Activated CD8-positive, alpha-beta memory T cell treated with anti-CD3 and anti-CD28 coated beads for 1 hour (primary cell): ENCODE measurements at places on chromosomes 12 and 14.
A peak's percentile ranks its signal among the peaks of the same experiment; 100 is the strongest.

DNA sequence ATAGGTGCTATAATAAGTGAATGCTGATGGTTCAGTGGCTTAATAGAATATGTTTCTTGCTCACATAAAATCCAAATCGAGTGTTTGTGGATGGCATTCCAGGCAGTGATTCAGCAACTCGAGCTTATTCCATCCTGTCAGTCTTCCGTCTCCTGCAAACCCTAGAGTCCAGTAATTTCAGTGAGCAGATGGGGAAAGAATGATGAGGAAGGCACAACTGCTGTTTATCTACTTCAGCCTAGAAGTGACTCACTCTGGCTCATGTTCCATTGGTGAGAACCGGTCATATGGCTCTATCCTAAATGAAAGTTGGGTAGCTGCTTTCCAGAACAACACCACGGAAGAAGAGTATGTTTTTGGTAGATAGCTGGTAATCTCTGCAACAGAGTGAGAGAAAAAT lies 421.8 kb upstream of the PDE3A start:
- DNase-seq: no peak

GRCh38 chr12:112907415-112908157 lies 824 bp downstream of the OAS1 start:
- DNase-seq: no peak

DNA sequence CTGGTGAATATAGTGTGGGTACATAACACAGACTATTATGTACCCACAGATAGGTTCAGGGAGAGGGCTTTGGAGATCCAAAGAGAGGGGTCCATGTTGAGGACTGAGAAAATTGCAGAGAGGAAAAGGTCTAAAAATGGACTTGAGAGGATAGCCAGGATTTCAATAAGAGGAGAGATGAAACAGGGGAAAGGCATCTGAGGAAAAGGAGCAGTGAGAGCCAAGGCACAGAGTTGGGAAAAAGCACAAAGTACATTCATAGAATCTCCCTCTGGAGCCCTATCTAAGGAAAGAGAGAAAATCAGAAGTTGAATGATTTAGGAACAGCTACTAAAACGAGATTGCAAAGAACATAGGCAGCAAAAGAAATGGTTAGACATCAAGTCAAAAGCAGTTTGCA lies 182.8 kb downstream of the SRGAP1 start:
- DNase-seq: no peak

GRCh38 chr12:51959211-51959610 lies 7.7 kb downstream of the ACVR1B start:
- DNase-seq: no peak

DNA sequence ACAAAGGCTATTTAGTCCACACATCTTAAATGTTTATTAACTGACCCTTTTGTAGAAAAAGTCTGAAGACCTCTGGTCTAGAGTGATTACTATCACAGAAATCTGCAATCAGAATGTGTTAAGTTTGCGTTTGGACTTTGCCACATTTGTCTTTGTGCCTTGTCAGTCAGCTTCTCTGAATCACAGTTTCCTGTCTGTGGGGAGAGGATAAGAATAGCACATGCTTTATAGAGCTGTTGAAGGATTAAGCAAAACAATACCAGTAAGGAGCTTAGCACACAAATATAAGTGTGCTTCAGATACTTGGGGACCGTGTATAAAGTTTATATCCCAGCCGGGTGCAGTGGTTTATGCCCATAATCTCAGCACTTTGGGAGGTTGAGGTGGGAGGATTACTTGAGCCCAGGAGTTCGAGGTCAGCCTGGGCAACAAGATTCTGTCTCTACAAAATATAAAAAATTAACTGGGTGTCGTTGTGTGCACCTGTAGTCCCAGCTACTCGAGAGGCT lies 63.0 kb upstream of the BTG1 start:
- no peak for DNase-seq

DNA sequence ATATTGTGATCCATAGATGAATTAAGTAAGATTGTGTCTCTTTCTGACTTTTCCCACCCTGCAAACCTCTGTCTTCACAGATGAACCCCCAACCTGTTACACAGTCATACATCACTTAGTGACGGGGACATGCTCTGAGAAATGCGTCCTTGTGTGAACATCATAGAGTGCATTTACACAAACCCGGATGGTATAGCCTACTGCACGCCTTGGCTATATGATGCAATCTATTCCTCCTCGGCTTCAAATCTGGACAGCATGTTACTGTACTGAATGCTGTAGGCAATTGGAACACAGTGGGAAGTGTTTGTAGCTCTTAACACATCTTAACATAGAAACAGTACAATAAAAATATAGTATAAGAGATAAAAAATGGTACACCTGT lies 7.4 kb upstream of the TESPA1 start:
- no peak for DNase-seq

- no peak for DNase-seq
Observed at GRCh38 chr12:110179291-110179690, 55.1 kb downstream of the IFT81 start.

DNA sequence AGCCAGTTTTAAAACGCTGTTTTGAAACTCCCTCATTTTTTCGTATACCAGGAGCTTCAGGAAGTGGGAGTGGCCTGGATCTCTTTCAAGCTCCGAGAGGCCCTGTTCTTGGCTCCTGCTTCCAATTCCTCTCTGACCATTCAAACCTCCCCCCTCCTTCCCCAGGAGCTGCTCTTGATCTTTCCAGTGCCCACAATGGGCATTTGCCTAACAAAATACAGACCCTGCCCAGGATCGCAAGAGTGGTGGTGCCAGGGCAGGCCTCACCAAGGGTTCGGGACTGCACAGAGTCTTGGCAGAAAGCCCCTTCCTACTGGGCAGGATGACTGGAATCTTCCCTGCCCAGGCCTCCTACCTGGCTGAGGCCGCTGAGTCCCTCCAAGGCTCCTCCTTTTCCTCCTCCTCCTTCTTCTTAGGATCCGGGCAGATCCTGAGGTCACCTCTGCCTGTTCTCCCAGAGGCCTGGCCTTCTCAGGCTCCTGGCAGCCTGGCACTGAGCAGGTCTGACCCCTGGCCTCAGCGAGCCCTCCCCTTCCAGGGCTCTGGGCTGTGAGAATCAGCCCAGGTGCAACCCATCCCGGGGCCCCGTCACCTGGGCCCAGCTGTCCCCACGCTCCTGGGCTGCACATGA lies 46.9 kb upstream of the NOS1 start:
- DNase-seq: no peak

DNA sequence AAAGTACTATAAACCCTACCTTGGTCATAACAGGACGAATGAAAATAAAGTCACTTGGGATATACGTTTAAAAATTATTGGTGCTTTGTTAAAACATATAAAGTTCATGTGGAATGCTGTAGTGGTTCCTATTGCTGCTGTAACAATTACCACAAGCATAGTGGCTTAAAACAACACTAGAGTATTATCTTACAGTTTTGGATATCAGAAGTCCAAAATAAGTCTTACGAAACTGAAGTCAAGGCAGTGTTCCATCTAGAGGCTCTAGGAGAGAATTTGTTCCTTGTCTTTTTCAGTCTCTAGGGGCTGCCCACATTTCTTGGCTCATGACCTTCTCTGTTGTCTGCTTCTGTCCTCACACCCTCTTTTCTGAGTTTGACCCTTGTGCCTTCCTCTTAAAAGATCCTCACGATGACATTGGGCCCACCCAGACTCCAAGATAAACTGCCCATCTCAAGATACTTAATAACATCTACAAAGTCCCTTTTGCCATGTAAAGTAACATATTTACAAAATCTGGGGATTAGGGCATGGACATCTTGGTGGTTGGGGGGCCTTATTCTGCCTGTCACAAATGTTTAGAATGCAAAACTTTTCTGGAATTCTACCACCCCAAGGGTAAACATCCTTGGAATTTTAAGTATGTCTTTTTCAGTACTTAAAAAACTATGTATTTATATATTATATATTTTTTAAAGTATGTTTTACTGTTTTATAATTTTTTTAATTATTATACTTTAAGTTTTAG lies 178.1 kb downstream of the ETNK1 start:
- DNase-seq: no peak

- no peak for DNase-seq
Observed at GRCh38 chr12:60144395-60144794, 548.6 kb downstream of the SLC16A7 start.

GRCh38 chr12:111453071-111453989 lies 47.6 kb downstream of the SH2B3 start:
- no peak for DNase-seq

- DNase-seq: no peak
Observed at GRCh38 chr12:6964605-6965025, 5.8 kb downstream of the PHB2 start.

DNA sequence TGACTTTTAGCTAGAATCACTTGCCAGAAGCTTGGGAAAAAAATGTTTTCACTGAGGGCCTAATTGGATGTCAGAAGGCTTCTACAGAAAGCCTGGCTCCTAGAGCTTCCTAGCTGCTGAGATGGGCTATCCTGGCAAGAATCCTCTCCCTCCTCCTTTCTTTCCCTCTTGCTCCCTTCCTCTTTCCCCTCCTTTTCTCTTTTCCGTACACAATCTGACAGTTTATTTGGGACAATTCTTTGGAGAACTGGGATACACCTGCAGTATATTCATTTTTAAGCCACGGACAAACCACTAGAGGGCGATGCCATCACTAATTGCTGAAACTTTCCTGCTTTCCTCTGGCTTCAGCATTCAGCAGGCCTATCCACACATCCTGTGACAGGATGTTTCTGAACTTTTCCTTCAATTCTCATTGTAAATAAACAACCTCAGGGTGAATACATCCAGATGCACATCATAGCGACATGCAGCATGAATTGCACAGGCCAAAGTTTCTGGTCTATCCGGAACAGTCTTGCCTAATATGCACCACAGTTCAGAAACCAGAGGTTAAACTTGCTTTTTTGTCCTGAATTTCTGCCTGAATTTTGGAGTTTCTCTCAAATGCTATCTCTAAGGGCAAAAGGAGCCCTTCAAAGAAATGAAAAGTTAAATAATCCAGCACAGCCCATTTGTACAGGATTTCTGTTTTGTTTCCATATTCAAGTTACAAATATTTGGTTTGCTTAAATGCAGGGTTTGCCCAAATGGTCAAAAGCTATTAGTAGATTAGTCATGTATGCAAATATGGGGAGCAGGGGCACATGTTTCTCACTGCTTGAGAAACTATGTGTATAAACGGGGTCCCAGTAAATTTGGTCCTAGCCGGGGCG lies 142.8 kb downstream of the PAWR start:
- DNase-seq: no peak

GRCh38 chr14:94036313-94037167 lies 10.4 kb downstream of the OTUB2 start:
- peak; percentile 42 for DNase-seq

- DNase-seq: no peak
Observed at GRCh38 chr12:46711756-46712155, 114.0 kb downstream of the SLC38A4 start.

DNA sequence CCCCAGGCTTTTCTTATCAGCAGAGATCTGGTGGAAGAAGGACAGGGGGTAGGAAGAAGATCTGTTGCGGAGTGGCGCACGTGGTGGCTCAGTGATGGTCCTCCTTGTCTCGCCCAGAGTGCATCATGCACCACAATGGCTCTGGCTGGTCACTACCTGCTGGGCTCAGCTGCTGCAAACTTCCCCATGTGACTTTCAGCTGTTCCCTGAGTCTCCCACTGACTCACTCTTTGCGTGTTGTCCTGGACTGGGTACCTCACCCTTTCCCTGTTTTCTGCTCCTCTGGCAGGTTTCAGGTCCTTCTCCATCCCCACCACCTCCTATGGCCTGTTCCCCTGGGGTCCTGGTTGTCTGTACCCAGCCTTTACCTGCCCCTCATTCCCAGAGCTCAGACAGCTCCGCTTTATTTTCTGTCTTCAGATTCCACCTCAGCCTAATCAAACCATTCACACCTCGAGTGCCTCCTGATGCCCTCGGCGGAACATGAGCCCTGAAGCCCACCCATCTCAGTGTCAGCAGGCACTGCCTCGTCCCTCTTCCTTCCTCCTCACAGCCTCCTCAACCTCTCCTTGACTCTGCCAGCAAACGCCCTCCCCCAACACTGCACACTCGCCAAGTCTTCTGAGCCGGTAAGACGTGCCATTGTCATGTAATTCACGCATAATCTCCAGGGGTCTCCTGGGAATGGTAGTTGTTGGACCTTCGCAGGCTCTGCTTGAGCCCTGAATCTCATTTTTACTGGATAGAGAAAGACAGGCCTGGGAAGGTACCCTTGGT lies 1.8 kb downstream of the C1R start:
- no peak for DNase-seq

DNA sequence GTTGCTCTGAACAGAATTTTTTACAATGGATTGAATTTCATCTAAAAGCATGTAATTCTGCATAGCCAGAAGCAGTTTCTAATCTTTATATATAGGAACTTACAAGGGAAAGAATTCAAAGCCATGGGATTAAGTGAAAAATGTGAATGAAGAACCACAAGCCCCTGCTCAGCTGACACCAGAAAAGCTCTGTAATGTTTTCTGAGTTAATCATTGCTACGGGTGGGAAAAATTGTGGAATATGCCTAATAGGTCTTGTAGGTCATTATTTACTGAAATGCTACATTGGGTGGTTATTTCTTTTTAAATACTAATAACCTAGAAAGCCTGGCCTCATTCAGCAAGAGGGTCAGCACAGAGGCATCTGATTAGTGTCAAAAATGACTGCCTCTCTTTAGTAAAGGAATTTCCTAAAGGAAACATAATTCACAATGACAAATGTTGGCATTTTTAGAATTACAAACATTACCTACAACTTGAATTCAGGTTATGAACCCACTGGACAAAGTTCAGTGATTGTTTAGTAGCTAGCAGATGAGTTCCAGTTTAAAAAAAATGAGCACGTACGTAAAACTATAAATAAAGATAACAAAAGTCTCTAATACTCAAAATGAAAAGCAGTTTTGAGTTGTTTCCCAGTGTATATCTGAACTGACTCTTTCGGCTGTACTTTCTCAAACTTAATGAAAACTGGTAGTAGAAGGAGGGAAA lies 75.3 kb downstream of the BMP4 start:
- no peak for DNase-seq

DNA sequence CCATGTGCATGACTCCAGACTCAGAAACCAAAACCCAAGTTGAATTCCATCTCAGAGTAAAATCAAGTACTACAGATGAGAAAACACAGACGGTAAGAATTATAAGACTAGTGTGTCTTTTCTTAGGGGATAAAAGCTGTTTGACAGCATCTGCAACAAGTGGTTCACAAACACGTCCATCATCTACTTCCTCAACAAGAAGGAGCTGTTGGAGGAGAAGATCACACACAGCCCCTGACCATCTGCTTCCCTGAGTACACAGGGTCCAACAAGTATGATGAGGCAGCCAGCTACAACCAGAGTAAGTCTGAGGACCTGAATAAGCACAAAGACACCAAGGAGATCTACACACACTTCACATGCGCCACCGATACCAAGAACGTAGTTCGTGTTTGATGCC lies 110.7 kb upstream of the ATF7IP start:
- no peak for DNase-seq

DNA sequence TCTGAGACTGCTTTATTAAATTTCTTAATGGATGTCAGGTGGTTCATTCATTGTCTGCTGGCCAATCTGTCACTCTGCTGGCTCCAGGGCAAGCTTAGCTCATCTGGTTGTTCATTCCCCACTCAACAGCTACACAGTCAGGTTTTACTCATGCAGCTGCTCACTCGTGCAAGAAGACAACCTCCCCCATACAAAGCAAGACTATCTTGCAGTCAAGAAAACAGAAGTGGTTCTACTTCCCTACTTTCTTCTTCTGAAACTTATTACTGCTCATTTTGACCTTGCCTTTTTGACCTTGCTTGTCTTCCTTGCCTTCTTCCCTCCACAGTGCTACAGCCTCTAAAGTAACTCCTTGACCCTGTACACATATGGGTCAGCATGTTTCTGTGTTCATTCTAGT lies 277.9 kb downstream of the SSPN start:
- DNase-seq: no peak
